Stimulated activated CD4-positive, alpha-beta T cell treated with anti-CD3 and anti-CD28 coated beads, Interleukin-1b, Interleukin-23, amount 100 ng/mL, for 1 hour (primary cell): ENCODE measurements at places on chromosomes 4 and X.

DNA sequence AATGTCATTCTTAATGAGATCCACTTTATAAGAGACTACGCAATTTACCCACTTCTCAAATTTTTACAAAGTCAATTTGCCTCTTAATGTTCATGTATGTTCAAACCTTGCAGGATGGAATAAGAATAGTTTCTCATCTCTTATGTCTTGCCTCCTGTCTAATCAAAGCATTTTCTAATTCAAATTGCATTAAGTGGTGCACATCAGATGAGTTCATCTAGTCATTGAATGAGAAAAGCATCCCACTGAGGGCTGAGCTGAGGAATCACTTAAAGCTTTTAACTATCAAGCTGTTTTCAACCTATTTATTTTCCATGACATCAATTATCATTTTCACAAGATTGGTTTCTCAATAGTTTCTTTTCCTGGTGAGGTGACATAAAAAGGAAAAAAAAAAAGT, 1964.0 kb downstream of the PCDH7 start:
- DNase-seq, result no peak

GRCh38 chrX:79081895-79082512, 62.5 kb upstream of the GPR174 start:
- no peak for DNase-seq

DNA sequence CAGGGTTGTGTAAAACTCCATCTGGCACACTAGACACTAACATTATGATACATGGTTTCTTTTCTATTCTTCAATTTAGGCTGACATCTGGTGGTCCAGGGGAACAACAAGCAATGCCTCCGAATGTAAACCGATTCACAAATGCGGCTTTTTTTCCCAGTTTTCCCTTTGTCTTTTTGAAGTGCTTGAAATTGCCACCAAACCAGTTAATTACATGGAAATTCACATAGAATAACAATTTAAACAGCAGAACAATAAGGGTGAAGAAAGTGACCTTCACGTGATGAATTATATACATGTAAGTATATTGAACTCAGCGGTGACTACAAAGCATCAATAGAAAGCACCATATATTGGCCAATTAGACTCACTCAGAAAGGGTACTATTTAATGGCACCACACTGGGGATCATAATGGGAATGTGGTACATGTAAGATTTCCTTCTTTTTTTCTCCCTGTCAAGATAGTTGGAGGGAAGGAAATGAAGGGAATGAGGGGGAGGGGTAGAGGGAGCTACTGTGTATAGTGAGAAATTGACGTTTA, 103.9 kb downstream of the MMRN1 start:
- DNase-seq, result no peak

DNA sequence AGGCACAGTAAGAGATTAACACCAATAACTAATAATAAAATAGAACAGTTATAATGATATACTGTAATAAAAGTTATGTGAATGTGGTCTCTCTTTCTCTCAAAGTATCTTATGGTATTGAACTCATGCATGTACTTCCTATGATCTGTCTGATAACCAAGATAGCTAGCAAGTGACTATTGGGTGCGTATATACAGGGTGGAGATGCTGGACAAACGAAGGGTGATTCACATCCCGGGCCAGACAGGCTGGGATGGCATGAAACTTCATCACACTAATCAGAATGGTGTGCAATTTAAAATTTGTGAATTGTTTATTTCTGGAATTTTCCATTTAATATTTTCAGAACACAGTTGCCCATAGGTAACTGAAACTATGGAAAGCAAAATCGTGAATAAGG, 96.8 kb downstream of the PHEX start:
- no peak for DNase-seq

DNA sequence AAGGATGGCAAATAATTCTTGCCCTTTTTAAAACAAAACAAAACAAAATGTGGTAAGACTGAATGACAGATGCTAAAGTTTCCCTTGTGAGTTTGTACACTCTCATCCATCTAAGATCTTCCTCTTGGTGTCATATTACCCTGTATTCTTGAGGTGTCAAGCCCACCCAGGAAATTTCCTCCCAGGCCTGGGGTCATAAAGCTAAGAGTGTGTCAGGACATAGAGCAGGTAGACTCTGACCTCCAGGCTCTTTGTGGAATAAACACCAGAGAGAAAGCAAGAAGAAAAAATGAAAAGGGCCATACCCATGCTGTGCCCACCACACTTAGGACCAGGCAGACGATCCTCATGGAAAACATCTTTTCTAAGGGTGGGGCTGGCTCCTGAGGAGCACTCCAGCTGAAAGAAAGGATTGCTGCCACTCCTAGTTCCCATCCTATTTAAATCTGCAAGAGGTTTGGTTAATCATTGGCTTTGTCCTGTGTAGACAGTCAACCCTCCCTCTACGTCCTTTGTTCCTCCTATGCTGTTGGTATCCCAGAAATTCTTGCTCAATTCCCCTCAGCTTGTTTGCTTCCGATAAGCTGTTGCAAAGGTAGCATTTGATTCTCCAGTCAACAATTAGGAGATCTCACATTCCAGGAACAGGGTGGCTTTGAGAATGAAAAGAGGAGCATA, at the start of gene FGA:
FGA (minus strand) TSS at position 414 of the 678 bp plus-strand sequence; CDS start at position 359, 55 bp downstream.
- DNase-seq, result no peak

- DNase-seq, result no peak
These were observed 166.6 kb downstream of the SPRY1 start for GRCh38 chr4:123562994-123563750.

GRCh38 chr4:168265327-168265726, 53.2 kb downstream of the DDX60 start:
- DNase-seq, result no peak

DNA sequence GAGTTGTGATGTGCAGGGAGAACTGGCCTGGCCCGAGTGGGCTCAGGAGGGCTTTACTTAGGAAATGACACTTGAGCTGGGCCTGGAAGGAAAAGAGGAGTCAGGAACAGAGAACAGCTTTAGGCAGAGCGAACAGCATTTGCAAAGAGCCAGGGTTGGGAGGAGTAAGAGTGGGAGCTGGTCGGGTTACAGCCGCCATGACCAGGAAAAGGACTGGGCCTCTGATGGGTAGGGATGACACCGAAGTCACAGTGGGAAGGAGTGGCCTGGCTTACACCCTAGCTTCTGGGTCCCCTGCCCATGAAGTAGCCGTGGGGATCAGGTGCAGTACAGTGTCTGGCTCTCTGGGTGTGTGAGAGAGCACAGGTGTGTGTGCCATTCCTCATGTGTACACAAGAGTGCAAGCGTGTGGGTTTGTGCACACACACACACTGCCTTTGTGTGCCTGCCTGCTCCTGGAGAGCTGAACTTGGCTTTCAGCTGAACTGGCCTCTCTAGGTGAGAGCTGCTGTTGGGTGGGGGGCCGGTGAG, 31.6 kb downstream of the TRMT44 start:
- DNase-seq, result no peak

DNA sequence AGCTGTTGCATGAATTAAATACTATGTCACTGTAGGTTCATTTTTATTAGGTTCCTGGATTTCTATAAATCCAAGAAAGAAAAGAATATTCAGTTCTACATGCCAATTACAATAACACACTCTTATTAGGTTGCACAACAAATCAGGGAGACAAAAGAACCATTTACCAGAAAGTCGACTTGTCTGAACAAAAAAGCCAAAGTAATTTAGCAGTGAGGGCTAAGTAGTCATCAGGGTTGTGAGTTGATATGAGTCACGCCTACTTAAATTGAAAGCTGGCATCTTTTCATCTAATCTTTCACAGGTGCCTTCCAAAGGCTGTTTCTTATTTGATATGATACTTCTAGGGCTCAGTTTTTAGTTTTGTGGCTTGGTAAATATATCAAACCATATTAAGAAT, 25.4 kb upstream of the GNRHR start:
- no peak for DNase-seq

- no peak for DNase-seq
These were observed 1470.8 kb upstream of the ADGRL3 start for GRCh38 chr4:59729321-59729720.

- no peak for DNase-seq
These were observed 96.7 kb upstream of the PBDC1 start for GRCh38 chrX:76076124-76076523.

DNA sequence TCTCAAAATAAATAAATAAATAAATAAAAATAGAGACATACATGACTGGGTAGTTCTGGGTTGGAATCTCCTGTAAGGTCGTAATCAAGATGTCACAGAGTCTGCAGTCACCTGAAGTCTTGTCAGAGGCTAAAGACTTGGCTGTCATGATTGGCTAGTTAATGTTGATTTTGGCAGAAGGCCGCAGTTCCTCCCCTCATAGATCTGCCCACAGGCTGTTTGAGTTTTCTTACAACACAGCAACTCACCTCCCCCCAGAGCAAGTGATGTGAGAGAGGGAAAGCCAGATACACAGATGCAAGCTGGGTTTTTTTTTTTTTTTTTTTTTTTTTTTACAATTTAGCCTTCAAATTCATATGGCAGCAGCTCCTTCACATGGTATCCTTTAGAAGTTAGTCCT, 36.4 kb upstream of the BMPR1B start:
- DNase-seq, result no peak

GRCh38 chr4:77022560-77023179, 53.1 kb downstream of the CCNI start:
- no peak for DNase-seq

DNA sequence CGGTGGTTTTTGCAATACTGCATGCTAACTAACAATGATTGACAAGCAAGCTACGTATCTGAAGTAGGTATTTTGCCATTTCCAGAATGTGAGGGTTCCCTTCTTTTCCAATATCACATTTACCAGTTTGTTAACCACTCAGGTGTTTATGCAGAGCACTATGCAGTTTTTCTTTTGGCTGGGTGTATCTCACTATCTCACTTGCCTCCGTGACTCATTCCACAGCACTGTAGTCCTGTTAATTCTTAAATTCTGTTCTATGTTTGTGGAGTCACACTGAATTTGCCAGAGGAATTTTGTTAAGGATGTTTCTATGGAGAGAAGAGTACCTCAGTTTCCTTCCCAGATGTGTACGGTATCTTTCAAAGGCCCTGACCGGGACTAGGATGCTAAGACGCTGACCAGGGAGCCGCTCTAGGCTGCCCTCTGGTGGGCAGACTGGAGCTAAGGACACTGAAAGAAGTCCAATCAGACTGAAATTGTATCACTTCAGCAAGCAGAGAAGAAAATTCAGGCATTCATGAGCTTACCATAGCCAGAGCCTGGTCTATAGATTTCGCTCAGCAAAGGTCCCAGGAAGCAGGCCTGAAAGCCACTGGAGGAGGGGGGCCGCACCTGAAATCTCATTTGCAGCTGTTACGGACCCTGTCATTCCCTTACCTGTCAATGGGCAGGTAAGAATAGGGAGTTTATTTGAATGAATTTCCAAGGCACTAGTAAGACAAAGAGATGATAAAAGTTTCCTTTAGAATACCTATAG, 388.4 kb upstream of the SPOCK3 start:
- no peak for DNase-seq

DNA sequence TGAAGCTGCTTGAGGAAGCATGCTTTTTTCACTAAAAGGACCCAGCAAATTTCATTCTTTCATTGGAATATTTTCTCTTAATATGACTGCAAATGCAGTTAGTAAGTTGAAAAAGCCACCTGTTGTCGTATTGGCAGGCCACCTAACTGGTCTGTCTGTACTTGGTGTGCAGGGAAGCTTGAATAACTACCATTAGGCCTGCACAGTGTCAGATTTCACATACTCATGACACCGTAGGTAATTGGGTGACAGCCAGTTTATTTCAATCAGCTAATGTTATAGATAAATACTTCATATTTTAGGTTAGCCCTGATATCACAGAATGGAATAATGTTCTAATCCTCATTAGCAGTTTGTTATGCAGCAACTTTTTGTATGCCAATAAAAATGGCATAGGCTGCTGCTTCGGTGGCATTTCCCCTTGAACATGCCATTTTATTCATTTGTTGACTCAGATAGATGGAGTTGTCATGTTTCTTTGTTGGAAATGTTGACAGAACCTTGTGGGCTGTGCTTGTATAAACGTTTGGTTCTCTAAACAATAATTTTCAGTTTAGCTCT, 173.7 kb downstream of the RPA4 start:
- DNase-seq, result no peak

DNA sequence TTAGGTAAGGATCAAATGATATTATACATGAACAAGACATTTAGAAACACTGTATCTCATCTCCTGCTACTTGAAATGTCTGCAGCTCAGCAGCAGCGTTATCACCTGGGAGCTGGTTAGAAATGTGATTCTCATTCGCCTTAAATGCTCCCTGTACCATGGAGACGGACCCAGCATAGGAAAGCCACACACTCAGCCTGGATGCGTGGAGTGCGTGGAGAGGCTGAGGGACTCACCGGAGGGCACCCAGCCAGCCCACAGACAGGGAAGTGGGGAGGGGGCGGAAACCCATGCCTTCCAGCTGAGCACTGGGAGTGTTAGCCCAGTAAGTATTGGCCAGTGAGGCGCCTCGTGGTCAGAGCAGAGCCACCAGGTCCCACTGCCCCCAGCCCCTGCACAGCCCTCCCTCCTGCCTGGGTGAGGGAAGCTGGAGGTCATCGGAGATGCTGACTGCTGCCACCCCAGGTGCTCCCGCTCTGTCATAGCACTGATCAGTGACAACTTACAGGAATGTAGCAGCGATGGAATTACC, 15.2 kb downstream of the SUPT20HL1 start:
- no peak for DNase-seq

DNA sequence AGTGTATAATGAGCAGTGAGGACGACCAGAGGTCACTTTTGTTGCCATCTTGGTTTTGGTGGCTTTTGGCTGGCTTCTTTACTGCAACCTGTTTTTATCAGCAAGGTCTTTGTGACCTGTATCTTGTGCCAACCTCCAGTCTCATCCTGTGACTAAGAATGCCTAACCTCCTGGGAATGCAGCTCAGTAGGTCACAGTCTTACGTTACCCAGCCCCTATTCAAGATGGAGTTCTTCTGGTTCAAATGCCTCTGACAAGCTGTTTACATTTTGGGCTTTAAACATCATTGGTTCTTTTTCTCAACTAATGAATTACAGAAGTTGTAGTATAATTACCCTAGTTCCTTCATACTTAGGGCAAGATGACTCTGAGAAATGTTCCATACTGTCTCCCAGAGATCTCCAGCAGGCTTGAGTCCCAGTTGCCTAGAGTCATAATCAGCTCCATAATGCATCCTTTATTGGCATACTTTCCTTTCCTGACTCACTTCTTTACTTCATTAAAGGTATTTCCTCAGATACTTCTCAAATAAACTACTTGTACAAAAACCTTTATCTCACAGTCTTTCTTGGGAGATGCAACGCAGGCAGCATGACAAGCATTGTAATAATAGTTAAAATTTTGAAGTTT, 136.5 kb downstream of the KDM6A start:
- no peak for DNase-seq

- no peak for DNase-seq
These were observed 21.6 kb downstream of the JAKMIP1 start for GRCh38 chr4:6178757-6179156.

- DNase-seq, result no peak
These were observed 23.8 kb downstream of the NWD2 start for GRCh38 chr4:37268319-37268718.
